Esophagus muscularis mucosa (tissue), 4 donors: ENCODE measurements at places on chromosomes 4 and X. TPM values are rescaled to one million over a fixed set of nuclear protein-coding genes. Genes with fewer than 3 reads are reported as not detected.

- H3K27me3 ChIP-seq, result no peaks in the 10 kb centered on the region
- H3K27ac ChIP-seq, result no peak overlapping the region
- no peaks in the 10 kb centered on the region for H3K36me3 ChIP-seq
- no peaks in the 10 kb centered on the region for H3K4me1 ChIP-seq
Measured at GRCh38 chr4:188106454-188106853, 2.9 kb downstream of the TRIML2 start.

- no peak overlapping the region for H3K27ac ChIP-seq
- no peaks in the 10 kb centered on the region for H3K27me3 ChIP-seq
- no peaks in the 10 kb centered on the region for H3K36me3 ChIP-seq
- no peak for DNase-seq
Measured at GRCh38 chr4:12545812-12546211, 938.3 kb downstream of the RAB28 start.

DNA sequence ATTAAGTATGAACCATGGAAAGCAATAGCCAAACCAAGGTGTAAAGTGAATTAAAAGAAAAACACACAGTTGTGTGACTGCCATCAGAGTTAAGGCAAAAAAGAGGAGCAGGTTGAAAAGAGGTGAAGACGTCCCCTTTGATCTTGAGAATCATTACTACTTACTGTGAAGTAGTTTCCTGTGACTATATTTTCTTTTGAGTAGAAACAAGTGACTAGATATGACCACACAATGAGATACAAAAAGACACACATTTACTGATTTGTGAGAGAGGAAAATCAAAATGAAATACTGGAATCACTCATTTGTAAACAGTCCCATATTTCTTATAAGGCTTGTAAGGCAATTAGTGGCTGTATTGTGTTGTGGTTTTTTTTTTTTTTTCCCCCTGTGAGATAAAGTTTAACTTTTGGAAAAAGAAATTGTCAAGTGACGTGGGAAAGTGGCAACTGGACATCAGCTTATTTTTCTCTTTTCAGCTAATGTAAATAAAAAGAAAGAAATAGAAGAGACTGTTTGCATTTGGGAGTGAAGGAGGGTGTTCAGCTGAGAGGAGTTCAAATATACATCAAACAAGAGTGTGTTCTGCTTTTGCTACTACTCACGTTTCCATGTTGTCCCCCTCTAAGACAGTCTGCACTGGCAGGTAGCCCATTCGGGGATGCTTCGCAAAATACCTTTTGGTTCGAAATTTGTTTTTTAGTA, 106.4 kb upstream of the FTHL17 start:
- H3K27me3 ChIP-seq, result no peaks in the 10 kb centered on the region
- H3K36me3 ChIP-seq, result no peaks in the 10 kb centered on the region
- no peak overlapping the region for H3K27ac ChIP-seq
- no peak for DNase-seq

The CCNB3 gene
- total RNA-seq, result not detected

DNA sequence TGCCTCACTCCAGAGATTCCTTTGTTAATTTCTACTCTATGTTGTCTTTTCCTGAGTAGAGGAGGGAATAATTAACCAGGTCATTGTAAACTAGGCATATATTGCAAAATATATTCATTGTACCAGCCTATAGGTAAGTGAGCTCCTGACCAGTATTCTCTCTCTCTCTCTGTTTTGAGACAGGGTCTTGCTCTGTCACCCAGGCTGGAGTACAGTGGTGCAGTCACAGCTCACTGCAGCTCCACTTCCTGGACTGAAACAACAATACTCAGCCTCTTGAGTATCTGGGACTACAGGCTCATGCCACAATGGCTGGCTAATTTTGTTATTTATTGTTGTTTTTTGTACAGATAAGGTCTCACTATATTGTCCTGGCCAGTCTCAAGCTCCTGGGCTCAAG, 198.3 kb downstream of the ARAP2 start:
- H3K4me3 ChIP-seq, result no peak overlapping the region
- H3K27me3 ChIP-seq, result no peaks in the 10 kb centered on the region
- no peak overlapping the region for H3K27ac ChIP-seq
- H3K36me3 ChIP-seq, result no peaks in the 10 kb centered on the region
- H3K4me1 ChIP-seq, result no peaks in the 10 kb centered on the region
- DNase-seq, result no peak

The DCAF4L1 gene
- under 0.01 TPM for total RNA-seq

The FRAS1 gene
- 6.0 TPM for total RNA-seq

- DNase-seq, result no peak
- no peaks in the 10 kb centered on the region for H3K36me3 ChIP-seq
- no peak overlapping the region for H3K4me3 ChIP-seq
- H3K4me1 ChIP-seq, result no peaks in the 10 kb centered on the region
Measured at GRCh38 chr4:121655320-121656268, 41.2 kb downstream of the ANXA5 start.

The COX18 gene
- 12.8 TPM for total RNA-seq

DNA sequence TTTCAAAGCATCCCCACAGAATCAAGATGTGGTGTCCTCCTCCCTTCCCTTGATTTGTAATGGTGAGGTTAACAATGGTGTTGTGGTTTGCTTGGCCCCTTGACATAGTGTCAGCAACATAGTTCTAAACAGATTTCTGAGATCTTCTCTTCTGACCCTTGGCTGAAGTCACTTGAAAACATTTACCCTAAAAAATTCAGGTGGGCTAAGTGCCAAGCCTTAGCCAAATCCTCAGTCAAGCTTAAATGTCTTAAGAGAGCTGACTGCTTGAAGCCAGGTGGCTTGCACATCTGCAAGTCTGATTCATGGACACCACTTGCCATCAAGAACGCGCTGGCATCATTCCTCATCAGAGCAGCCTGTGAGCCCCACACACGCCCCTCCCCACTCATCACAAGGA, 173.2 kb downstream of the MGST2 start:
- no peak overlapping the region for H3K27ac ChIP-seq
- H3K27me3 ChIP-seq, result no peaks in the 10 kb centered on the region
- H3K36me3 ChIP-seq, result no peaks in the 10 kb centered on the region
- no peak overlapping the region for H3K4me3 ChIP-seq
- DNase-seq, result no peak

DNA sequence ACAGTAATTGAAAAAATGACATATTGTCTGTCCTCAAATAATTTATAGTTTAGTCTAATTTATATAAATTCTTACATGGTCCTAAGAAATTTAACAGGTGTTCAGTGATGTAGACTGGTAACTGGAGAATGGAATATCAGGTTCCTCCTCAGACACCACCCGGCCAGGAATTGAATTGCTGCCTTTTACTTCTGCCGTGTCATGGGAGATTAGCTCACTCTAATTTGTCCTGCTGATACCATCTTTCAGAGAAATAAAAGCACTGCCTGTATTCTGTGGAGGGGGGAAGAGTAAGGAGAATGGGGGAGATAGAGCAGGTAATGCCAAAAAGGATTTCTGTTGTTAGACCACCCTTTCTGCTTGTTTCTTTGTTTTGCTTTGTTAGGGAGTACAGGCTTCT, 125.2 kb upstream of the KLHL4 start:
- no peaks in the 10 kb centered on the region for H3K27me3 ChIP-seq
- H3K36me3 ChIP-seq, result no peaks in the 10 kb centered on the region
- H3K27ac ChIP-seq, result no peak overlapping the region
- no peaks in the 10 kb centered on the region for H3K4me1 ChIP-seq
- no peak overlapping the region for H3K4me3 ChIP-seq

The TREX2 gene
- not detected for total RNA-seq

DNA sequence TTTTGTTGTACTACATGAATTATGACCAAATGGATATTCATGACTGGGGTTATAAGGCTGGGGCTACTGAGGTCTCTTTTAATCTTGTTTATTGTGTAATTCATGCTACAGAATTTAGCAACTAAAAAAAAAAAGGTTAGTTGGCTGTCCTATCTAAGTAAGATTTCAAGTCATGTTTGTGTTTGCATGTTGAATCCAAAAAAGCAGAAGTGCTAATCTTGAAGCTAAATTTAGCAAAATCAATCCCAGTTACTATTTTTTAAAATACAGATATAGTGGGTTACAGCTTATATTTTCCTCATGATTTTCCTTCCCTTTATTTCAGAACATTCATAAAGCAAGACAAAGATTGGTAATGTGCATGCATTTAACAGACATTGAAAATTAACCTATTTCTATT, 19.4 kb downstream of the MTMR1 start:
- no peak overlapping the region for H3K27ac ChIP-seq
- no peak overlapping the region for H3K4me3 ChIP-seq
- DNase-seq, result no peak

DNA sequence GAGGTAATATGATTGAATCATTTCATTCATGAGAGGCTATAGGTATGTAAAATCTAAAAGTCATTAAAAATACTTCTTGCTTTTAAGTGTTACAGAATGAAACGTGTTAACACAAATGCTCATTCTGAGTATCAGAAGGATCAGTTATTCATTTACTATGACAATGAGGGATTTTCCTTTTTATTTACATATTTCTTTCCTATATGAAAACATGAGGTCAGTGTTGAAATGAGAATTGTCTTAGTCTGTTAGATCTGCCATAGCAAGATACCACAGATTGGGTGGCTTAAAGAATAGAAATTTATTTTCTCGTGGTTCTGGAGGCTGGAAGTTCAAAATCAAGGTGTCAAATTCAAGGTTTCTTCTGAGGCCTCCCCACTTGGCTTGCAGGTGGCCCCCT, 181.2 kb downstream of the ARHGAP10 start:
- H3K27me3 ChIP-seq, result no peaks in the 10 kb centered on the region
- no peaks in the 10 kb centered on the region for H3K4me1 ChIP-seq
- peaks cover 37% of the 10 kb centered on the region for H3K36me3 ChIP-seq
- no peak overlapping the region for H3K4me3 ChIP-seq
- no peak for DNase-seq

DNA sequence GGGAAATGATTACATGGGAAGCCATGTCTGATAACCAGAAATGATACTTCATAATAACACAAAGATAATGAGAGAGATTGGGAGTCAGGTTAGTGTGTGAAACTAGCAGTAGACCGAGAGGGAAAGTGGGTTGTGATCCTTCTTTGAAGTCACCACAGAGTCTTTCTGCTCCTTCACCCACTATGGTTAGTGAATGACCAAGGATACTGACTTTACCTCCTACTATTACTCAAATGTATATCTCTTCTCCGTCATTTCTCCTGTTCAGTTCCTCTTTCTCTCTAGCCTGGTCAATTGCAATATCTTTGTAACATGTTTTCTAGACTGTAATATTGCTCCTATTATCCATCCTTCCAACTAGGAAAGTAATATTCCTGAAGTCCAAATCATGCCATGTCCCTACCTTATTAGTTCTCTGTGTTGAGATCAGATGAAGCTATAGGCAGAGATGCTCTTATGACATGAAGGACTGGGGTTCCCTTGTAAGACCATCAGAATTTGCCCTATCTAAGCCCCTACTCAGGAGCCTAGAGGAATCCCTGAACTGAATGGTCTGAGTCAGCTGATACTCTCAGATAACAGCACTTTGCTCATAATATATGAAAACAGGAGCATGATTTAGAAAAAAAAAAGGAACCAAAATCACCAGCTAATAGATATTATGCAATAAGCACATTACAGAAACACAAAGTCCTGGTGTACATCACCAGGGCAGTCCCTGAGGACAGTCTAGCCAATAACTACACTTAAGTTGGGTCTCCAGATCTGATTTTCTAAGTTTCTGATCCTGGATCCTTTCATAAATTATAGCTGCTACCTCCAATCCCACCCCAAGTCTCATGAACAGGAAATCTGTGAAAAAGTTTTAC, 81.2 kb downstream of the SHROOM3 start:
- no peaks in the 10 kb centered on the region for H3K27me3 ChIP-seq
- no peaks in the 10 kb centered on the region for H3K36me3 ChIP-seq
- no peak overlapping the region for H3K4me3 ChIP-seq
- DNase-seq, result no peak

DNA sequence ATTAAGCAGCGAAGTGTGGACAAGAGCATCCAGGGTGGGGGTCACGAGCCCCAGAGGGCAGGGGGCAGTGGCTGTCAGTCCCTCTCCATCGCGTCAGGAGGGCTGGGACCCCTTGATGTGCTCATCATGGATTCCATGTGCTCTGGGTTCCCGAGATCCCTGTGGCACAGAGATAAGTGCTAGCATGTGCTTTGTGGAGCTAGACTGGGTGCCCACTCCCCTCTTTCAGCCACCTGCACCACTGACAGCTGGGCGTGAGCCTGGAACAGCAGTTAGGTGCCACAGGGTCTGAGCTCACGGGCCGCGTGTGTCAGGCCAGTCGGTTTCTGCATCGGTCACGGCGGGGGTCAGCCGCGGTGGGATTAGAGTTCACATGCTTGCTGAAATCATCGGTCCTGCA, 24.3 kb downstream of the CPZ start:
- no peaks in the 10 kb centered on the region for H3K27me3 ChIP-seq
- no peak overlapping the region for H3K27ac ChIP-seq
- DNase-seq, result no peak
- H3K4me3 ChIP-seq, result no peak overlapping the region

DNA sequence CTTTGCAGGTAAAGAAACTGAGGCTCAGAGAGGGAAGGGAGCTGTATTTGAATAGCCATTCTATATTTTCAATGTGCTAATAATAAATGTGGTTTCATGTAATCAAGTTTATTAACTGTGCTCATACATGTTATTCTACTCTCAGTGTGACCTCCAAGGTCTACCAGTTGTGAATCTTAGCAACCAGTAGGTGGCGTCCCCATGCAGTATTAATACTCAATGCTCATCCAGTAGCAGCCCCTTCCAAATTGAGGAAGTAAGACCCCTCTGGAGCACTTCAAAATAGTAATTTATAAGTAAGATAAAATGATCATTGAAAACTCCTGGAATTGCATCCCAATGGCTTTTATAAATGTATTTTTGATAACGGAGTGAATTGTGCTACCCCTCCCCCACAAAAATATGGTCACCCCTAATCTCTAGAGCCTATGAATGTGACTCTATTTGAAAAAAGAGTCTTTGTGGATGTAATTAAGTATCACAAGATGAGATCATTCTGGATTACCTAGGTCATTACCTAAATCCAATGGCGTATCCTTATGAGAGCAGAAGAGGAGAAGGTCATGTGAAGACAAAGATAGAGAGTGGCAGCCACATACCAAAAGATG, 20.4 kb upstream of the SEPSECS start:
- no peak overlapping the region for H3K4me3 ChIP-seq
- no peaks in the 10 kb centered on the region for H3K36me3 ChIP-seq
- H3K4me1 ChIP-seq, result no peaks in the 10 kb centered on the region
- no peaks in the 10 kb centered on the region for H3K27me3 ChIP-seq
